AG10803 (cell line): ENCODE measurements at places on chromosomes 5 and 9.
A peak's percentile ranks its signal among the peaks of the same experiment; 100 is the strongest.

- no peak for DNase-seq
Observed at GRCh38 chr5:123659495-123659894, 147.5 kb downstream of the CSNK1G3 start.

GRCh38 chr5:179215576-179215975 lies 129.7 kb downstream of the ADAMTS2 start:
- no peak for DNase-seq

DNA sequence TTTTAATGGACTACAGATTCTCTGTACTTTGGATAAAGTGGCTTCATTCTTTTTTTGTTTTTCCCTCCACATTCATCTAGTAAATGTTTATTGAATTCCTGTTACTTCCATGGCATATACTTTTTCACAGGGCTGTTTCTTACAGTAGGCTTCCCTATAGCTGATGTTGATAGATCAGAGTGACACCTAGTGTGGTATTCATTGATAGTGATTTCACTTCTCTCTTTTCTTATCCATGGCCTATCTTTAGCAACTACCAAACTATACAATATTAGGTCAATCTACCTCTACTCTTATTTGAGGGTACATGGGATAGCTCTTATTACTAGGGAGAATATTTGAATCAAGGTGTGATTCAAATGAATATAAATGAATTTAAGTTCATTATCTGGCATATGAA lies 35.8 kb downstream of the FSD1L start:
- DNase-seq: no peak

- DNase-seq: no peak
Observed at GRCh38 chr5:6432206-6432605, 16.5 kb upstream of the UBE2QL1 start.

- DNase-seq: peak; percentile 25
Observed at GRCh38 chr5:115551415-115551814, 6.8 kb upstream of the FEM1C start.

- no peak for DNase-seq
Observed at GRCh38 chr5:173637340-173637739, 20.9 kb upstream of the BOD1 start.

- peak; percentile 77 for DNase-seq
Observed at GRCh38 chr5:177607452-177608192, 7.7 kb downstream of the B4GALT7 start.

DNA sequence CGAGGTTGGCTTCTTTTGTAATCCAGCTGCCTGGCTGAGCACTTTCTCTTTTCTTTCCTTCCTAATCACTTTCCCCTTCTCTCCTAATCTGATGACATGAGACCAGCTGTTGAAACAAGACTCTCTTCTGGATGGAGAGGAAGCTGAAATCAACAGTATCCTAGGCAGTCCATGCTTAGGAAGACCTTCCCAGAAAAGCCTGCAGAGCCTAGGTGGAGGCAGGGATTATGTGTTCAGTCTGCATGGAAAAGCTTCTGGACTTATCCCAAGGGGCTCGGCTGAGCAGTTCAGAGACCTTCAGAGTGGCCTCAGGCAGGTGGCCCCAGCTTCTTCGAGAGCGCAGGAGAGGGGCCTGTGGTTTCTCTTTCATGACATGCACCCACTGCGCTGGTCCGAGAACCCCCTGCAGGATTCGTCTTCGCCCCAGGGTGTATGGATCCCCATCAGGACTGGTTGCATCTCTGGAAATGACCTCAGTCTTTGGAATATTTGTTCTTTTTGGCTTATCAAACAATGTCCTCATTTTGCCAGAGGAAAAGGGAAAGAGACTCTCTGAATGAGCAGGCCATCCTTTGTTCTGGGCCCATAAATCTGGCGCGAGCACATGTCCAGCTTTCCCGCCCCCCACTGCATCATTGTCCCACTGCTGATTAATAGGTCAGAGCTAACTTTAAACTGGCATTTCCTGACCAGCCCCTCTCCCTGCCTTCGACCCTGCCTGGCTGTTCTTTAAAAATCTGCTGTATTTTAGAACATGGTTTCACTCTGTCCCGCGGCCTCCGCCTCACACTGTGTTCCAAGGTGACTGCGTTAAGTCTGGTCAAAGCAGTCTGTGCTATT lies 177.9 kb upstream of the KLF4 start:
- DNase-seq: no peak

DNA sequence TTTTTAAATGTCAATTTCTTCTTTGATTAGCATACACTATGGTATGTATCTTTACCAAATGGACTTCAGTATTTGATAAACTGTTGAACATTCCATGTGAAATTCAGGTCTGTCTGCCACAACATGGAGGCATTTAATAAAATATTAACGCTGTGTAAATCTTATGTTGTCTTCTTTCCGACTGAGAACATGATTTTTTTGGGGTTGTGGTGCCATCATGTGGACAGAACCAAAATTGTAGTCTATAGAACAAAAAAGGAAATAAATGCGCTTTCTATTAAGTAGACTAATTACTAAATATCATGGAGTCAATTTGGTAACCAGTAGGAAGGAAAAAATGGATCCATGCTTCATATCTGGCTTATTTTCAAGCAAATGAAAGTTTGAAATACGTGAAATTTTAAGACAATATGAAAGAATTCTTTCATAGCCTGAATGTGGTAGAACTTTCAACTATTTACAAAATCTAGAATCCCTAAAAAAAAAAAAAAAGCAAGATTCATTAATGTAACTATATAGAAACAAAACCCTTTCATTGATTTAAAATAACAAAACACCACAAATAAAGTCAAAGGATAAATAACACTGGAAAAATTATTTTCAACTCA lies 2.8 kb upstream of the PLK2 start:
- DNase-seq: peak; percentile 60

- DNase-seq: peak; percentile 57
Observed at GRCh38 chr5:147461915-147462314, 48.0 kb downstream of the DPYSL3 start.

GRCh38 chr9:35510754-35511428 lies 21.0 kb downstream of the RUSC2 start:
- peak; percentile 100 for DNase-seq

- DNase-seq: peak; percentile 1
Observed at GRCh38 chr5:30279237-30279636, 914.2 kb upstream of the CDH6 start.

DNA sequence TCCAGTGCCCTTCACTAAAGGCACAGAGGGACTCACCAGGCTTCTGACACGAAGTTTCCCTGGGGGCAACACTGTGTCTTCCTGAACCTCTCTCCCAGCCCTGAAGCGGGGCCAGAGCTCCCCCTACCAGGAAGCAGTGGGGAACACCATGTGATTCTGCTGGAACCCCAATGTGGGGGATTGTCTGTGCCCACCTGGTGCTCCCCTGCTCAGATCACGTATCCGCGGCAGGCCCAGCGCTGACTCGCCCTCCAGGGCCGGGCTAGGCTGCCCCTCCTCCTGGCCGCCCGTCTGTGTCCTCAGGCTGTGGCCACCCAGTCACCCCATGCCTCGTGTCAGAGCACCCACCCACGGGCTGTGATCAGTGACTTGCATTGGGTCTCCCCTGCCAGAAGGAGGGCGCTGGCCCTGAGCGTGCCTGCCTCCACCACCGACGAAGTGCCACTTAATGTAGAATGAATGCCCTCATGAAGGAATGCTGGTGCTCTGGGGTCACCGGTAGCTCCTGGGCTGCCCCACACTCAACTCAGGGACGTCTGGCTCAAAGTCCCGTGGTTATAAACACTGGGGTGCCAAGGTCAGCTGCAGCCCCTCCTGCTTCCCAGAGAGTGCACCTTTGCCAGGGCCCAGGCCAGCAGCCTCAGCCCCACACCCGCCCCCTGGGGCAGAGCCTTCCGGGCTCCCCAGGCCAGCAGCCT lies 22.1 kb downstream of the SARDH start:
- DNase-seq: no peak

- DNase-seq: no peak
Observed at GRCh38 chr9:105330755-105331154, 86.3 kb downstream of the SLC44A1 start.

DNA sequence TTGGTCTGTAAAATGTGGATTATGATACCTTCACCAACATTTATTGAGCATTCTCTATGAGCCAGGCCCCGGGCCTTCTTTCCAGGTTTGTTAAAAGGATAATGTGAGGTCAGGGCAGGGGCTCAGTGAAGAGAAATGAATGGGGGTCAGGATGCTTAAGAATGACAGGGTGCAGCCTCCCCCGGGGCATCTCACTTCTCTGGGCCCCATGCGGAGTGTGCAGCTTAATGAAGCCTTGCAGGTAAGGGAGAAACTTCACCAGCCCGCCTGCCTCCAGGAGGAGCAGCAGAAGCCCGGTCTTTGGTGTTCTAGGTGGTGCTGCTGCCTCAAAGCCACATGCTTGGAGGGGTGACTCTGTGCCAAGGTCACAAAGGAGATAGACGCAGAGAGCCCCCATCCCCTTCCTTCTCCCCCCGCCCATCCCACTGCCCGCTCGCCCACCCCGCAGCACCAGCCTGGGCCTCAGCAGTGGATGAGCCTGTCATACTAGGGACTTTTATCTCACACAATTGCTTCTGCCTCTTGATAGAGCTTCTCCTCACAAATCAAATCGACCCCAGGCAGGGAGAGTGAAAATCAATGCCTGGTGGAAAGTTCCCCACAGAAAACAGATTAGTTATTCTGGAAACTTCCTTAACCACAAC lies 244.8 kb downstream of the PBX3 start:
- DNase-seq: no peak

- no peak for DNase-seq
Observed at GRCh38 chr5:37045703-37046102, 169.1 kb downstream of the NIPBL start.

GRCh38 chr5:133754575-133755169 lies 142.3 kb upstream of the FSTL4 start:
- peak; percentile 21 for DNase-seq

GRCh38 chr5:10563945-10564837 lies at the start of gene ANKRD33B:
Gene ANKRD33B, plus strand, starts transcription at chr5:10564070. Its CDS starts 398 bp downstream, at chr5:10564468.
- peak; percentile 69 for DNase-seq

DNA sequence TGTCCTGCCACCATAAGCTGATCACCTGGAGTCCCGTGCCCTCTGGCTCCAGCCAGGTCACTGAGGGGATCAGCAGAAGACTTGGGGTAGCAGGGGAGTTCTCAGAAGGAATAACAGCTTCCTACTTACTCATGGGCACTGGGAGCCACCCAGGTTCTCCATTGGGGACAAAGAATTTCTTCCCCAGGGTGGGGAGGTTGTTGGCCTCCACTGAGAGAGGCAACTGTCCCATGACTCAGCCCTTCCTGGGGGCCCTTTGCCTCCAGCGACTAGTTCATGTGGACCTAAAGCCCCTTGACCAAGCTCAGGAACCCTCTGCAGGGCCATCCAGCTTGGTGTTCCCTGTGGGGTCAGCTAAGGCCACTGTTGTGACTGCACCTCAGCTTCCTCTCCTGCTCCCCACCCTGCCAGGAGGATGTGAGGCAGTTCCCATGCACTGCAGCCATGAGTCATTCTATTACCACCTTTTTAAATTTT lies 175.0 kb downstream of the AUH start:
- no peak for DNase-seq

DNA sequence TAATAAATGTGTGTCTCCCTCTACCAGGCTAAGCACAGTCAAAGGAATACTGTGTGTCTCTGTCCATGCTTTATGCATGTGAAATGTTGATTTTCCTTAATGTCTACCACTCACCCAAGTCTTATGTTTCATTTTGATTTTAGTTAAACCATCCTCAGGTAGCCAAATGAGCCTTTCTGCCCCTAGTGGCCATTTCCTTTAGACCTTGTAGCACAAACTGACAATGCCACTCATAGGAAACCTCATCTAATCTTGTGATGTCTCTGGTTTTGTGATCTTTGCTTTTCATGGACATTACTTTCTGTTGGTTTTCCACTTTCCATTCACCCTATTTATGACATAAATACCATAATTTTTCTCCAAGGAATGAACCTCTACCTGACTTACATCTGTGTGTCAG lies 820.8 kb downstream of the MAT2B start:
- DNase-seq: no peak

- peak; percentile 97 for DNase-seq
Observed at GRCh38 chr5:159947708-159948358, 31.6 kb downstream of the ADRA1B start.

DNA sequence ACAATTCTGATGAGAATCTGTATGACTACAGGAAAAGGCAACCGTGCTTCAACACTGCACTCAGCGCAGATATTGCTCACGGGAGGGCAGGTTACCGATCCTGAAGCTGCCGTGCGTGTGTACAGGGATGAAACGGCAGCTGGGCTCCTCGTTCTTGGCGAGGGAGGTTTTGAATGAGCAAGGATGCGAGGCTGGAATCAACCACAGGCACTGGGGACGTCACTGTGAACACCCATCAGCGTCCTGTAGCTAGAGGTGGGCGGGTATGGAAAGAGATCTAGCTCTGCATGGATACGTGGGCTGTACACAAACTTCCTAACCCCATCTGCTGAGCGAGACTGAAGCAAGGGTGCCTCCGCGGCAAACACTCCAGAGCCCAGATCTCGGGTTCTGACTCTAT lies 84.3 kb upstream of the COL5A1 start:
- DNase-seq: no peak

- no peak for DNase-seq
Observed at GRCh38 chr5:42108468-42108867, 183.4 kb downstream of the FBXO4 start.

- DNase-seq: peak; percentile 66
Observed at GRCh38 chr9:99299211-99300102, 77.4 kb downstream of the SEC61B start.

- peak; percentile 25 for DNase-seq
Observed at GRCh38 chr9:119370816-119371215, 1.6 kb upstream of the BRINP1 start.

DNA sequence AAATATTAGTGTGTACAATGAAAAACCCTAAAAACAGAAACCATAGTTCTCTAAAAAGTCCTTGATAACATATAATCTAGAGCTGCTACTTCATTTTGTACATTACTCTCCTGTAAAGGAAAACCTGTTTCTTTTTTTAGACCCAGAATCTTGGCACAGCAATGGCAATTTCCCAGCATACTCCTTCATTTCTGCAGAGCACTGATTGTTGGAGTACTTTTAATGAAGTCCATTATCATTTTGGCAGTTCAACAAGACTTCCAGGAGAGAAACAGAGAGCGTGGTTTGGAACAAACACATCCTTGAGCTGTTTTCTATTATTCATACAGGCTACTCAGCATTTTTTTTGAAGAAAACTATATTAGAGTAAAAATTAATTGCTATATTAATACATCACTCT lies 22.7 kb upstream of the MROH2B start:
- no peak for DNase-seq

- DNase-seq: no peak
Observed at GRCh38 chr5:97449172-97449571, 266.1 kb upstream of the RIOK2 start.

DNA sequence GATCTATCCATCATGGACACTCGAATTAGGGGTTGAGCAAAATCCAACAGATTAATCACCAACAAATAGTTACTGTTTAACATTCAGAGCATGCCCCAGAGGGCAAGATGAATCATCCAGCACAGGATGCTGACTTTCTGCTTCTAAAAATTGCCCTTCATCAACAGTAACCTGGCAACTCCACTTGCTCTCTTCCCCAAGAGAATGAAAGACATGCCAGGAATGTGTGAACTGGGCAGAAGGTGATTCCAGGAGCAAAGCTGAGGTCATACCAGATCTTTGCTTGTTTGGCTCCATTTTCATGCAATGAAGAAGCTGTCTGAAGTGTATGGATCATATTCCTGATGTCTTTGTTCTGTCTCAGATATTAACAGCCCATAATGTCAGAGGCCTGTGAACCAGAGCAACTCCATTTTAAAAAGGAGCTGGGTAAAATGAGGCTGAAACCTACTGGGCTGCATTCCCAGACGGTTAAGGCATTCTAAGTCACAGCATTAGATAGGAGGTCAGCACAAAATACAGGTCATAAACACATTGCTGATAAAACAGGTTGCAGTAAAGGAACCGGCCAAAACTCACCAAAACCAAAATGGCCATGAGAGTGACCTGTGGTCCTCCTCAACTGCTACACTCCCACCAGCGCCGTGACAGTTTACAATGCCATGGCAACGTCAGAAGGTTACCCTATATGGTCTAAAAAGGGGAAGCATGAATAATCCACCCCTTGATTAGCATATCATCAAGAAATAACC lies 2.5 kb upstream of the ZNF367 start:
- peak; percentile 98 for DNase-seq
